ENCODE measurements at places on chromosomes 11 and 22.

- DNase-seq = no peak
These were observed 85.7 kb downstream of the TBC1D22A start for GRCh38 chr22:46848197-46848596.

GRCh38 chr11:79439886-79440570 is 802 bp downstream of the TENM4 start:
- DNase-seq = peak; percentile 15

DNA sequence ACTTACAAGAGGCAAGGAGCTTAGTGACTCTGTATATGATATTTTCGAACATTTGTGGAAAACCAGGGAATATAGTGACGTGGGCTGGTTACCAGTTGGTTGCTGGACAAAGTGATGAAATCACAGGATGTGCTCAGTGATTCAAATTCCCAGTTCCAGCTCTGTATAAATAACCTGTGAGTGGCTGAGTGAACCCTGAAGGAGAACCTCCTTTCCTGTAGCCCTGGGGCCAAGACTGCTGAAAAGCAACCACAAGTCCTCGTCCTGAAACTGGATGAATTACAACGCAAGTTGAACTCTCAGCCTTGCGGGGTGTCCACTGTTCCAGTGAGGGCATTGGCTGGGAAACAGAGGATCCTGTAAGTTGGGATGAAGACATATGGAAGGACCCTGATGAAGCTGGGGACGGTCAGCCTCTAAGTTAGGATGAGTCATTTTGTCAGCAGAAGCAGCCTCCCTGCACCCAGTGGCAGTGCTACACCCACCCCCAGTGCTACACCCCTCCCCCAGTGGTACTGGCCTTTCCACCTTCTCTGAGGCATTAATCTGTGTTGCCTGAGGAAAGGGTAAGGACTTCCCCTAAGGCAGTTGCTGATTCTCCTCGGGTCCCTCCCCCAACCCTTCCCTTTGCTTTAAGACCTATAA is 22.0 kb upstream of the CD81 start:
- no peak for DNase-seq

DNA sequence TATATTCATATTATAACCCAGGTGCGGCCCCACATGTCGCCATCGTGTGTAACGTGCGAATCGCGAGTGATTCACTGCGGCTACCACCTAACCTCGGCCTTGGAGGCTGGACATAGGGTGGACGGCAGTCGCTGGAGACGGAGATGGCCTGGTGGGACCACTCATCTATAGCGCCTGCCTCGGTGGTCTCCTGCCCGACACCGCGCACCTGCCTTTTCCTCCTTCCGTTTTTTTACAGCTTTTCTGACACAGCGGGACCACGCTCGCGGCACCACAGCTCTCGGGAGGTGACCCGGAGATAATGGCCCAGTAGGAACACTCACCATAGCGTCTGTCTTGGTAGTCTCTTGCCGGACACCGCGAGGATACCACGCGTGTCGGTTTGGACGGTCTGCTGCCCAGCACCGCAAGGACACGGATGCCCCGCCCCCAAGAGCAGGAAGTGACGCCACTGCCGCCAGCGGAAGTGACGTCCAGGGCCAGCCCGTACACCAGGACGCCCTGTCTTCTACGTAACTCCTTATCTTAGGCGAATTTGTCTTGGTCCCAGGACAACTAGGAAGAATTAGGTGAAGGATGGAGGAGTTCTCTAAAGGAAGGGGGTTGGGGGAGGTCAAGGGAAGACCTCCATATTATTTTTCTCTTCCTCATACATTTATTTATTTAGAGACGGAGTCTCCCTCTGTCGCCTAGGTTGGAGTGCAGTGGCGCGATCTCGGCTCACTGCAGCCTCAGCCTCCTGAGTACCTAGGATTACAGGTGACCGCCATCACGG is 6.4 kb downstream of the SNU13 start:
- peak; percentile 88 for DNase-seq

DNA sequence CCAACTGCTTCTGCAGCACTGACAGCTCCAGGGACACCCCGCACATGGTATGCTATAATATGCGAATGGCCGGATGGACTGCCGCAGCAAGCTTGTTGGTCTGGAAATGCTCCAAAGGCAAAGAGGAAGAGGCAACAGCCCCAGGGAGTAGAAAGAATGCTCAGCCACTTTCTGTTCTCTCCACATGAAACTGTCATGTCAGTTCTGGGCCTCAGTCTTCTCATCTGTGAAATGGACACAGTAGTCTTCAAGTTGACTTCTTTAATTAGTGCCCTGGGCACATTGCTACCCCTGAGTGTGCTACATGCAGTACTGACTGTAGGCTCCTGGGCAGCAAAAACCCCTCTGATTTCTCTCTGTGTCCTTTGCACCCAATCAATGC is 19.9 kb downstream of the IL10RA start:
- no peak for DNase-seq

- DNase-seq = no peak
These were observed 108.2 kb upstream of the ARHGAP42 start for GRCh38 chr11:100578831-100579311.

- no peak for DNase-seq
These were observed 342.5 kb downstream of the ETS1 start for GRCh38 chr11:128244871-128245270.

DNA sequence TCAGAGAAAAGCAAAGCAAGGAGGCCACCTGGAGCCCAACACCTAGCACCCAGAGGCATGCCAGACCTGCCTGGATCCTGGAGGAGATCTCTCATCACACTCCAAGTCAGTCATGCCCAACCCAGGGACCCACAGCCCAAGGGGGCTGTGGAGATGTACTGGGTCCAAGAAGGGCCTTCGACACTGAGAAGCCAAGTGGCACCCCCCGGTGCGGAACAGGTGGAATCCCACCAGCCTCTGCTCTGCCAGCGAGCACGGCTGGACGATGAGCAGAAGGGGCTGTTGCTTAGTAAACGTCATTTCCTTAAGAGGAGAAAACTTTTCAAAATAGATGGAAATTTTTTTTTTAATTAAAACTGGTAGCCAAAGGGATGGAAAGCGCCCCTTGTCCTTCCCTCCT is 171.9 kb upstream of the GRK3 start:
- DNase-seq = no peak

DNA sequence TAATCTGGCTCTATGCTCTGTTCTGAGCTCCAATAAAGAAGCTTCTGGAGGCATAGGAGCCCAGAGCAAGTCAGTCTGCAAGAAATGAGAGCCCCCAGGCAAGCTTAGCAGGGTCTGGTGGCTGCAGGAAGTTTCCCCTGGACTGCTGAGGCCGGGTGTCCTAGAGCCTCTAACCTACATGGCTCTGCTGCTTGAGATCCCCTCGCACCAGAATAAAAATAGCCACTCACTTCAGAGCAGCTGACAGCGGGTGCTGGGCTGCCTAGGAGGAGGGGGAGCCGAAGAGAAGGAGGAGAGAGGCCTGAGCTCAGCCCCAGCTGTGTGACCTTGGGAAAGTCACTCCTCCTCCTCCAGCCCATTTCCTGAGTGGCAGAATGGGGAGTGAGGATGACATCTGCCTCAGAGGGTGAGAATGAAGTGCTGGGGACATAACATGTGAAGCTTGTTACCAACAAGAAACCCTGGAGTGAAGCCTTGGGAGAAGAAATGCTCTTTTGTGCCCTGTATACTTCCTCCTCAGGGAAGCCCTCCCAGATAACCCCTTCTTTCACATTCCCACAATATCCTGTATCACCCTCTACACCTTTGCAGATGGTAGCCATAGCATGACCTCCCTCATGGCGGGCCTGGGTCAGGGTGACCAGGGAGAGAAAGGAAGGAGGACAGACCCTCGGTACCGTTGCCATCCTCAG is 3.6 kb upstream of the INPP5J start:
- DNase-seq = no peak

DNA sequence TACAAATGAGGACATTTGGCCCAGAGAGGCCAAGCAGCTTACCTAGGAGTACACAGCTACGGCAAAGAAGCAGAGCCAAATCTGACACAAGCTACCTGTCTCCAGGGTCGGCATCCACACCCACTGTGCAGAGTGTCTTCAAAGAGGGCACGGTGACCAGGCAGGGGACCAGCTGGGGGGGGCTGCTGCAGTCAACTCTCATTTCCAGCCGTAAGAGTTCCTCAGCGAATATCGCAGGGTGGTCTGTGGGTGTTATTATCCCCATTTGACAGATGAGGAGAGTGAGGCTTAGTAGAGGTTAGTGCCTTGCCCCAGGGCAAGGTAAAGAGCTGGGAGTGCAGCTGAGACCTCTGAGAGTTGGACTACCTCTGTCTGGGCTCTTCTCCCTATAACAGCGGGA is 7.1 kb upstream of the PPFIA1 start:
- DNase-seq = no peak

DNA sequence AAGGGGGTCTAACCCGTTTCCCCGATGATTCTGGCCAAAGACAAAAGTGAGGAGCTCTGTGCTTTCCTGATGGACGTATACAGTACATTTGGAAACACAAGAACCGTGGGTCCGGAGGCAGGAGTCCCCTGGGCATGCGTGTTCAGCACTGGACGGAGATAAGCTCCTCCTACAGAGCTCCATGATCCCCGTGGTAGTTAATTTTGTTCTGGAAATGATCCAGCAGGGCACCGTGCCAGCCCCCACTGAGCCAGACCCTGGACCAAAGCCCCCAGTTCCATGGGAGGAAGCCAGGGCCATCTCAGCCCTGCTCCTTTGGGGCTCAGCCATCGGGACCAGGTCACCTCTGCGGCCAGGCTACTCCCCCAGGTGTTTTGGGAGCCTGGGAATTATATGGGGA is 83.3 kb downstream of the TRMU start:
- no peak for DNase-seq

- no peak for DNase-seq
These were observed 1430.7 kb downstream of the BRD1 start for GRCh38 chr22:48396785-48397530.

GRCh38 chr11:6219359-6219758 is 14.0 kb downstream of the C11orf42 start:
- DNase-seq = no peak

GRCh38 chr22:27489178-27489675 is 312.3 kb downstream of the MN1 start:
- DNase-seq = no peak

DNA sequence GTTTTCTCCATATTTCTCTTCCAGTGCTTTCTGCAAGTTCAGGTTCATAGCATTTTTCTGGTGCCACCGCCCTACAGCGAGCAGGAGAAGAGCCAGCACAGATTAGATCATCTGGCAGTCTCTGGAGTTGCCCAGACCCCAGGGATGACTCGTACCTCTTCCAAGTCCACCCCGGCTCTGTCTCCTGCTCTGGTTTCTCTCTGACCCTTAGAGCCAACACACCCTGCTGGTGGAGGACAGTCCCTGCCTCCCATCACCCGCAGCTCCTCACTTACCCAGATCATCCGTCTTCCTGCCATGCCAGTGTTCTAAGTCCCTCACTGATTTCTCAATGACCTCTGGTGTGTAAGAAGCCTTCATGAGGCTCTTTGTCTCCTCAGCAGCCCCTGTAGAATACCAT is 28.0 kb downstream of the TST start:
- DNase-seq = no peak

- no peak for DNase-seq
These were observed 66.9 kb downstream of the APOL1 start for GRCh38 chr22:36319595-36320497.

DNA sequence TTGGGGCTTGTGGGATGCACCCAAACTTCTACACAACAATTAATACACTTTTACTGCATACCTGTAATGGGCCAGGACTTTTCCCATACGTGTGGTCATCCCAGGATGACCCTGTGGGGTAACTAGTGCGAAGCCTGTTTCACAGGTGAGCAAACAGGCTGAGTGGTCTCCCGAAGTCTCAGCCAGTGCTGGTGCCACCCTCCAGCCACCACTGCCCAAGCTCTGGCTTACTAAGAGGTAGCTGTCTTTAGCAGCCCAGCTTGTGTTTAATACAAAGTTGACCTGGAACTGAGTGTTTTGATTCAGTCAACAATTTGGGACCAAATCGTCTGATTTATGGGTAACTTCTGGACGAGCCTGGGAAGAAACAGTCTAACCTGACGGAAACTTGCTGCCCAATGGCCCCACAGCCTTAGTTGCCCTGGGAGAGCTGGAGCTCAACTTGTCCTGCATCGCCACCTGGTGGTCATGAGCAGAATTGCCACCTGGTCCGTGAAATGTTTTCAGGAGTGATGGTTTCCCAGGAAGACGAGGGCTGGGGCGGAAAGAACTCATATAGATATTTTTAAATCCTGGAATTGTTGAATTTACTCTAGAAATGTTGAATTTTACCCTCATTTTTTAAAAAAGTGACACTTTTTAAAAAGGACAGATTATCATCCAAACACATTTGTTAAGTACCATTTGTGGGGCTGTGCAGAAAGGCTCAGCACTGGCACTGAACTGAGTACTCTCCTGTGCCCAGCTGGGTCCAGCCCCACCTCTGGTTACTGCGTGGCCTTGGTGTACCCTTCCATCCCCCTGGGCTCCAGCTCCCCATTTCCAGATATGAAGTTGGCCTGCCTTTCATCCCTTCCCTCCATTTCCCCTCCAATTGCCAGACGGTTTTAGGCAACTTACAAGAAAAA is 95.5 kb upstream of the PARVA start:
- DNase-seq = peak; percentile 81

GRCh38 chr11:79344753-79345294 is 96.0 kb downstream of the TENM4 start:
- no peak for DNase-seq

- no peak for DNase-seq
These were observed 124.9 kb downstream of the C11orf58 start for GRCh38 chr11:16863389-16863788.

DNA sequence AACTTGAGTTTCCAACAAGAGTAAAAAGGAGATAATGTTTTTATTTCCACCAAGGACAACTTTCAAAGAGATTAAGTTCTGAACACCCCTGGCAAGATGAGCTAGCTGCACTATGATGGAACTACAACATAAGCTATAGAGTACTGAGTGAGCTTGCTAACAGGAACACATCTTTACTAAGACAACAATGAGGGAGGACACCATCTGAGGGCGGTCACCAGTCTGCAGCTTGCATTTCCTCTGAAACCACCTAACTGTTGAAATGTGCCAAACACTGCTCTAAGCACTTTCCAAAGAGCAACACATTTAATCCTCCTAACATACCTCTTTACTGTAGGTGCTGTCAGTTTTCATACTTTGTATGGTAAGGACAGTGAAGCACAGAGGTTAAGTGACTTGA is 68.4 kb downstream of the TCF20 start:
- DNase-seq = peak; percentile 52

GRCh38 chr22:46036558-46037408 is 59.8 kb upstream of the WNT7B start:
- DNase-seq = peak; percentile 62
